Astrocyte of the hippocampus (primary cell): ENCODE measurements at places on chromosomes 2 and 18.

- no peak for DNase-seq
These were observed 89.3 kb upstream of the HAAO start for GRCh38 chr2:42881732-42882131.

DNA sequence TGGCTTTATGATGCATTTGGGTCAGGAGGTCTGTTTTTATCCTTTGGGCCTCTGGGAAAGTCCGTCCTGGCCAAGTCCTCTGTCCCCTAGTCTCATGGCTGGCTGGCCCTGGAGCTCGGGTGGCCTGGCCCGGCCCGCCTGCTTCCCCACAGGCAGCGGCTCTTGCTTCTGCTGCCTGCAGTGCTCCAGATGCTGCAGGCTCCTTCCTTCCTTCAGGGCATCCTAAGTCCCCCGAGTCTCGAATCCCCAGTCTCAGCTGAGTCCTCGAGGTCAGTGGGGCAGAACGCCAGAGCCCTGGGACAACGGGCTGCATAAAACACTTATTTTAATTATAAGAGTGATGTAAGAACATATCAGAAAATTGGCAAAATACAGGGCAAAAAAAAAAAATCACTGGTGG is 71.2 kb downstream of the HPCAL1 start:
- no peak for DNase-seq

DNA sequence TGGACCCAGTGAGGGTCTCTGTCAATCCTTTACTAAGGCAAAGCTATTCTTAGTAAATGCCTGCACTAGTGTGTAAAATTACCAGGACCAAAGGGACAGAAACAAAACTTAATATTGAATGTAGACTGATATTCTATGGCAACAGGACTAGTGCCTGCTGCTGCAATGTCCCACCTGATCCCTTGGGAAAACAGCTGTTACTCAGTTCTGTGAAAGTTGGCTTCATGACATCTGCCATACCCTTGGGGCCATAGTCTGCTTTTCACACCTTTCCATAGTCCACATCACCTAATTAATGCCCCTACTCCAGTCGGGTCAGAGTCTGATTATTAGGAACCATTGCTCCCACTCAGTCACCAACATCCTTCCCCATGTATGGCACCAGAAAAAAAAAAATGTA is 14.5 kb downstream of the DNAJC27 start:
- no peak for DNase-seq

DNA sequence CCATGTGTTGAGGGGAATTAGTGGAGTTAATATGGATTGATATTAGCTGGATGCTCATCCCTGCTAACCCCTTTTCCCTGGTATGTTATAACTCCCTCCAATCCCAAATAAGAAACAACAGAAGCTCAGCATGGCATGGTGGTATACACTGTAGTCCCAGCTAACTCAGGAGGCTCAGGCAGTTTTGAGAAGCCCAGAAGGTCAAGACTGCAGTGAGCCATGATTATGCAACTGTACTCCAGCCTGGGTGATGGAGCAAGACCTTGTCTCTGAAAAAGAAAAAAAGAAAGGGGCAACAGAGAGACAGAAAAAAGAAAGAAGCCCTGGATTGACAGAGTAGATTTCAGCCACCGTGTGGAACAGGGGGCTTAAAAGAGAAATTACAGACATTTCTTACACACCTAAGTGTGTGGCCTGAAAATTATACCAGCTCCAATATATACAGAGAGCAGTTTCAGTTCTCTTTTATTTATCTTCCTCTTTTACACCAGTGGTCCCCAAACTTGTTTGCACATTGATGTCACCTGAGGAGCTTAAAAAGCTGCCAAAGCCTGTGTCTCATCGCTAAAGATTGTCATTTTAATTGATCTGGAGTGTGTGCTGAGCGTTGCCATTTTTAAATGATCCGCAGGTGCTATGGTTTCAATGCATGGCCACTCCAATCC is 203.6 kb downstream of the UBE2E3 start:
- DNase-seq, result no peak

DNA sequence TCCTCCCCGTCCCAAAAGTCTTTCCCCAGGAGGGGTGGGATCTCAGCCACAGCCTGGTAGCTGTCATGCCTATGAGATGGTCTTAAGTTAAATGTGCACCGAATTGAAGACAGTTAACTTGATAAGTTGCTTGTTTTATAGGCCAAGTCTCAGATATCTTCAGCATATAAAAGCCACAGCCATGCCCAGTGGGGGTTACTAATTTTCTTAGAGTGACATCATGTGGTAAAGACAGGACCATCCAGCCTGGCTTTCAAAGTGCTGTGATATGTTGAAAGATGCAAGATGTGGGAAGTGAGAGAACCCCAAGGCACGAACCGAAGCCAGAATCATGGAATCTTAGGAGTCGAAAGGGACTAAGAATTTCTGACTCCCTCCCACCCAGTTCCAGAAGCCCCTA is 42.1 kb upstream of the FAM124B start:
- DNase-seq, result peak; percentile 22

- DNase-seq, result no peak
These were observed 106.0 kb downstream of the PLEKHM3 start for GRCh38 chr2:207919164-207919919.

GRCh38 chr2:24925815-24926214 is 5.8 kb upstream of the ADCY3 start:
- DNase-seq, result no peak

- DNase-seq, result peak; percentile 26
These were observed 2.1 kb upstream of the SCG2 start for GRCh38 chr2:223604231-223604630.

GRCh38 chr18:55515214-55515613 is 72.8 kb downstream of the TCF4 start:
- no peak for DNase-seq

DNA sequence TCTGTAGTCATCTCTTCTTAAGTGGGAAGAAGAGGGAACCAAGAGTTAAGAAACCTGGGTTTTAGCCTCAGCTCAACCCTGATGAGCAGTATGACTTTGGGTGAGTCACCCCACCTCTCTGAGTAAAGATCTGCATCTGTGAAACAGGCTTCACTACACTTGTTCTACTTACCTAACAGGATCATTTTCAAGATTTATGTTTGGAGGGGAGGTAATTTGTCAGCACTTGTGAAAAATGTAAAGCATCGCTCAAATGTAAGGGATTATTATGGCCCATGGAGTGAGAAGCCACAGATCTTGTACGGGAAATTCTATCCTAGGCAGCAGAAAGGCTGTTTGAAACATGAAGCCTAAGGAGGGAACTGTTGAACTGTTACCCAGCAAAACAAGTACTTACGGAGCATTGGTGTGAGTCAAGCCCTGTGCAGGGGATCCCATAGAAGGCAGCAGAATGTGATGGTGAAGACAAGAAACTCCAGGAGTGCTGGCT is 160.6 kb downstream of the PRKCE start:
- peak; percentile 50 for DNase-seq

DNA sequence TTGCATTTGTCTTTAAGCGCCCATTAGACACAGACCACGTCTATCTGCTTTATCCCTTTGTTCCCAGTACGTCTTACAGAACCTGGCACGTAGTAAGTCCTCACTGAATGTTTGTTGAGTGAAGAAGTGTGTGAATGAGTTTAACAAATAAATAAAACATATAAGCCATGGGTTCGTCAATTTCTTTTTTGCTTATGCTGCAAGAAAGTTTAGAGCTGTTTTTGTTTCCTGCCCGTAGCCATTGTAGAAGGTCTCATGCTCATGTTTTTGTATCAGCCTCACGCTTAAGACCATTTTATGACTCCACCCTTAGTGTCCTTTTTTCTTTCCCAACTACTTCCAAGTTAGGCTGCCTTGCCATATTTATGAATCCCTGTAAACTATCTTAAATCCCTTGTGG is 2.5 kb downstream of the ADD2 start:
- no peak for DNase-seq

GRCh38 chr2:46315103-46315890 is 18.1 kb downstream of the EPAS1 start:
- DNase-seq, result peak; percentile 85

- DNase-seq, result no peak
These were observed 45.4 kb downstream of the SPRED2 start for GRCh38 chr2:65386989-65387388.

GRCh38 chr2:32864334-32865111 is 82.2 kb upstream of the LTBP1 start:
- peak; percentile 91 for DNase-seq

DNA sequence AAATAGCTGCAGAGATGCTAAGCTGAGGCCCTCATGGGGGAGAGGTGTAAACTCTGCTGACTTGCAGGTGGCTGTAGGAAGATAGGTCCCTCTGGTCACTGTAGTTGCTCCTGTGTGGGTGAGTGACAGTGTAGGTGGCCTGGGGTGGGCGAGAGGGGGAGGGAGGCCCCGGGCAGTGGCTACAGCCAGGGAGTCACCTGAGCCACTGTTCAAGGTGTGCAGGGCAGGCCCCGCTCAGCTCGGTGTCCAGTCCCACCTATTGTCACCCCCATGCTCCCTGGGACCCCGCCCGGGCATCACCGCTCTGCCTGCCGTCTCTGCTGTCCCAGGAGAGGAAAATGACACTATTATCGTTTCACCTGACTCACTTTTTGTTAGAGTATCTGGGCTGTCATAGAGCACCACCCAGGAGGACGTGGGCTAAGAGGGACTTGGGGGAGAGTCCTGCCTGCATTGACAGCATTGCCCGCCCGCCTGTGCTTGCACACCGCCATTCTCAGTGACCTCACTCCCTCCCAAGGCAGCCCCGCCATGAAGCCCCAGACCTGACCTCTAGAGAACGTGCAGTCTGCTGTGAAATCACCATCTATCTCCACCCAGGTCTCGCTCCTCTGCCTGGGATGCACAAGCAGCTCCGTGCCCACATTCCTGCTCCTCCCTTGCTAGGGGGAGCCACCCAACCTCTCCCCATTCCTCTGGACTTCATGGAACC is 29.2 kb downstream of the COPS9 start:
- no peak for DNase-seq

- no peak for DNase-seq
These were observed 221.5 kb upstream of the LYPD1 start for GRCh38 chr2:132891498-132891897.

- peak; percentile 38 for DNase-seq
These were observed 518.0 kb downstream of the ZNF516 start for GRCh38 chr18:75977081-75977480.

DNA sequence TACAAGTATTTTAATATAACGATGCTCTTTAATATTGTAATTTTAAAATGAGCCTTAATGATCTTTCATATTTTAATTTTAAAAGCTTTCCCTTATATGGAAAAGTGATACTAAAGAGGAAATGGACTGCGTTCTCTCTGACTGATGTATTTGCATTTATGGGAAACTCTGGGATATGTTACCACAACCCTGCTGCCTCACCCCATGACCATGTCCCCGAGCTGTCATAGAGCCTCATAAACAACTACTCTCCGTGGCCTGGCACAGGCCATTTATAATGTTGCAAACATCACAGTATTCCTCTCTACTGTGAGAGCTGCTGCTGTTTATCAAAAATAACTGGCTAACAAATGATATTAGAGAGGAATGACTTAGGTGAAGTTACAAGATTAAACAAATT is 75.8 kb upstream of the SEC11C start:
- no peak for DNase-seq
